ENCODE measurements at places on chromosomes 3 and 15.

- no peak for DNase-seq
Observed at GRCh38 chr3:32340039-32340438, 51.6 kb upstream of the CMTM7 start.

GRCh38 chr3:111903067-111903511 is 44.0 kb downstream of the PHLDB2 start:
- no peak for DNase-seq

DNA sequence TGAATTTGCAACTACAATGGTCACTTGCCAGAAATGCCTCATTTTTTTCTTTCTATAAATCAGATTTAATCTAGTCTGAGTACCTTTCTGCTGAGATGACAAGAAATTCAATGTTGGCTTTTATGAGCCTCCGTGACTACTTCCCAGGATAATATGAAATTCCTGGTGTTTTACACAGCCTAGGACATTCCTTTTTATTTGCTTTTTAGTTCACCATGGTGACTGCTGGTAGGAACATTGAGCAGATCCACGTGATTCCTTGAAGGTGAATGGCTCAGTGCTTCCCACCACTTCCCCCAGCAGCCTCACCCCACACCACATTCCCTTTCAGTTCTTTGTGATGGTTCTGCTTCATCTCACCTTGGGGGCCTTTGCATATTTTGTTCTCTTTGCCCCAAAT is 4.3 kb upstream of the NPTN start:
- DNase-seq: no peak

GRCh38 chr15:63339006-63339766 is 42.5 kb downstream of the CA12 start:
- no peak for DNase-seq

- no peak for DNase-seq
Observed at GRCh38 chr3:193768070-193768394, 175.0 kb downstream of the OPA1 start.

- no peak for DNase-seq
Observed at GRCh38 chr3:69320871-69321271, 65.0 kb downstream of the FRMD4B start.

DNA sequence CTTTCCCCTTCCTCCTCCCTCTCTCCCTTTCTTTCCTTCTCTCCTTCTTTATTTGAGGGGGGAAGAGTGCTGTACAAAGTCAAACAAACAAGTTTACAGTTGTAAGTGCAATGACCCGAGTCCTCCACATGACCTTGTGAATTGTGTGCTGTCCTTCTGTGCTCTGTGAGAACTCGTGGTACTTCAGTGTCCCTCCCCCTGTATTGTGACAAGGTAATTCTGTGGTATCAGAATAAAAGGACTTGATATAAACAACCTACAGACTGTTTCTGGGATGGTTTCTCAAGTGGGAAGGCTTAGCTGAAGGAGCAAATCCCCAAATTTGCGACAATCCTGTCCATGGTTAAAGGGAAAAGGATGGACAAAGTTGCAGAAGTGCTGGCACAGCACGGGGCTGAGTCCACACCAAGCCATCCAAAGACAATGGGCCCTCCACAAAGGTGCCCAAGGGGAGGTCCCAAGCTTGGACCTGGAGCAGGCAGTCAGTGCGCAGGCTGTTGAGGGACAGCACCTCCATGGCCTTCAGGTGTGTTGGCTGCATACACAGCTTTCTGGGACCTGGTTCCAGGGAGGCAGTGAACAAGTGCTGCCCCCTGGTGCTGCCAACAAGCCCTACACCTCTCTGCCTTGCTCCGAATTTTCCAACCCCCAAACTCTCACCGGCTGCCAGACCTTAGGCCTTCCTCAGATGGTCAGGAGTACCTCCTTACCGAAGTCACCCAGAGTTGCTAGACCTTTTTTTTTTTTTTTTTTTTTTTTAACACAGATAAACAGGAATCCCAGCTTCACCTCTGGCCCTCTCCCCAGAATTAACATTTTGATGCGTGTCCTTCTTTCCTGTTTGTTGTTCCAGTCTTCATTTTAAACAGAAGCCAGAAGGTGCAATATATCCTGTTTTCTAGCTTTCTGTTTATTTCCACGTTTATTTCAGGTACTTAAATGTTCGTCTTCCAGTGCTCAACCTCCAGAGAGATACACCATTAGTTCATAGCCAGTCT is 2.6 kb upstream of the APEH start:
- peak; percentile 39 for DNase-seq

DNA sequence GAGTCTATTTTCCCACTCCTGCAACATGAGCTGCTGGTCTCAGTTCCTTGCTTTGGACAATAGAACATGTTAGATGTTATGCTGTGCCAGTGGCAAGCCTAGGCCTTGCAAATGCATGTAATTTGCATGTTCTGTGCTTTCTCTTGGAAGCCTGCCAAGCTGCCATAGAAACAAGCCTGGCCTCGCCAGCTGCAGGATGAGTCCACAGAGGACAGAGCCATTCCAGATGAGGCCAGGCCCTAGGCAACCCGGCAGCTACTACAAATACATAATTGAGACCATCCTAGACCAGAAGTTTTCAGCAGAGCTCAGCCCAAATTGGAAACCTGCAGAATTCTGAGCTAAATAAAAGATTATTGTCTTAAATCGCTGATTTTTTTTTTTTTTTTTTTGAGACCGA is 39.6 kb downstream of the TRIM69 start:
- DNase-seq: no peak

GRCh38 chr3:47005212-47006144 is 26.0 kb downstream of the NBEAL2 start:
- DNase-seq: no peak

DNA sequence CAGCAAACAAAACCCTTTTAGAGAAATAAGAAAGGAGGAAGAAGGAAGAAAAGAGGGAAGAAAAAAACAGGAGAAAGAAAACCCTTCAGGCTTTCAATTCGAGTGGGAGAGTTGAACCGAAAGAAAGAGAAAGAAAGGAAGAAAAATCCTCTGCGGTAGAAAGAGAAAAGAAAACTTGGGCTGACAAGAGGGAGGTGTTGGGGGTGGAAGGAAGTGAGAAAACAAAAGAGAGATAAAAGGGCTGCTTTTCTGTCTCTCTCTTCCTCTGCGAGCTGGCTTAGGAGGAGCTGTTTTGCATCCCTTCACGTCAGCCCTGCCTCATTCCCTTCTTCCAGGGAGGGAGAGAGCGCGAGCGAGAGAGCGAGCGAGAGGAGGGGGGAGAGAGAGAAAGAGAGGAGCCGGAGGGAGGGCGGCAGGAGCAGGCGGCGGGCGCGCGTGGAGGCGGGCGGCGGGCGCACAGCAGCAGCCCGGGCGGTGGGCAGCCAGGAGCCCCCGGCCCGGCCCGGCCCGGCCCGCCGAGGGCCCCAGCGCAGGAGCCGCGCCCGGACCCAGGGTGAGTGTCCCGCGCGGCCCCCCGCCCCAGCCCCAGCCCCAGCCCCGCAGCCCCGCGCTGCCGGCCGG is at the start of gene ZNF710:
Gene ZNF710 (plus strand): TSS at position 263 of the 621 bp plus-strand sequence. CDS start 65,814 bp downstream, outside the sequence.
- DNase-seq: no peak

- DNase-seq: no peak
Observed at GRCh38 chr15:65529762-65530317, 423 bp upstream of the HACD3 start.

GRCh38 chr15:85024509-85025336 is 43.1 kb downstream of the PDE8A start:
- no peak for DNase-seq

DNA sequence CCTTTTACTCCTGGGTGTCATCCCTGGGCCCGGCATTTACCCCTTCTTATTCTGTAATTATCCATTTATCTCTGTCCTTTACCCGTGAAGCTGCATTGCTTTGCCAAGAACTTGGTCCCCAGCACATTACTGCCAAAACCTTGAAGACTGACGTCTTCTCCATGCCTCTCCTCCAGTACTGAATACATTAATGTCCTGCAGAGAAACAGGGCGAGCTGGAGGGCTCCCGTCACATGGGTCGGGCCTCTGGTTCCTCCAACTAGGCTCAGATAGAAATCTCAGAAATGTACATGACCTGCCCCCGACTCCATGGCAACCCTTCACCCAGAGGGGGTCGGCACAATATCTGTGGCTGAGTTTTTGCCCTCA is 445 bp downstream of the EFCAB12 start:
- no peak for DNase-seq
